ENCODE measurements at places on chromosomes 6 and 20.

- DNase-seq: no peak
These were observed 24.4 kb downstream of the FOXQ1 start for GRCh38 chr6:1336246-1336843.

DNA sequence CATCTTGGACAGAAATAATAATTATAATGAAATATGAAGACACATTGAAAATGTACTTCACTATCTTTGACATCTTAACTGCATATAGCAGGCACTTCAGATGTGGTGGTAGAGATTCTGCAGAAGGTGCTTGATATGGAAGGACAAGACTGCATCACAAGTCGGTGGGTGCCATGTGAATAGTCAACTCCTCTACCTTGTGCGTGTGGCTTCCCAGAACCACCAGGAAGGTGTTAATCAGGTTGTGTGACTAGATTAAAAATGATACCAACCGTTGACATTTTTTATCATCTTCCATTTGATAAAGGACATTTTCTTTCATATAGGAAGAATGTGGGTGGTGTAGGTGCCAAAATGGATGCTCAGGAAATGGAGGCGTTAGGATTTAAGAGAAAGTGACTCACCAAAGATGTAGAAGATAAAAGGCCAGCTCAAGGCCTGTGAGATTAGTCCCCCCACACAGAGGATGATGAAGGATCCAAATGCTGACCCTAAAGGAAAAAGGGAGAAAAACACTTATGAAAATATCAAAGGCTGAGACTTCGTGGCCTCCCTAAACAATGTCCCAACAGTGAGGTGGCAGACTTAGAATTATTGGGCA lies 12.3 kb downstream of the SLC17A2 start:
- DNase-seq: no peak

GRCh38 chr6:151502499-151502898 lies 8.7 kb downstream of the CCDC170 start:
- no peak for DNase-seq

GRCh38 chr20:19992996-19993908 lies 23.9 kb upstream of the NAA20 start:
- no peak for DNase-seq

DNA sequence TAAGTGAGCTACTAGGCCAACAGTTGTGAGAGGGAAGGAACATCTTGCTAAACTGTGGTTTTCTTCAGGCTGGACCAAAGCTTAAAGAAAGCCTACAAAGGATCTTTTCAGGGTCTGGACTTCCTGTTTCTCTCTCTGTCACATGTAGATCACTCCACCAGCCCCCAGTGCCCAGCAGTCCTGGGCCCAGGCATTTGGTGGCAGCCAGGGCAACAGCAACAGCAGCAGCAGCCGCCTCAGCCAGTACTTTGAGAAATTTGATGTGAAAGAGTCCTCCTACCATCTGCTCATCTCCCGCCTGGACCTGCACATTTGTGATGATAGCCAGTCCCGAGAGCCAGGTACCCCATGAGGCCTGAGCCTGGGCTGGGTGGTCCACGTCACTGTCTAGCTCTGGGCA lies 44.1 kb downstream of the BLTP3A start:
- no peak for DNase-seq

- DNase-seq: no peak
These were observed 101.1 kb upstream of the EMILIN3 start for GRCh38 chr20:41467690-41468089.

DNA sequence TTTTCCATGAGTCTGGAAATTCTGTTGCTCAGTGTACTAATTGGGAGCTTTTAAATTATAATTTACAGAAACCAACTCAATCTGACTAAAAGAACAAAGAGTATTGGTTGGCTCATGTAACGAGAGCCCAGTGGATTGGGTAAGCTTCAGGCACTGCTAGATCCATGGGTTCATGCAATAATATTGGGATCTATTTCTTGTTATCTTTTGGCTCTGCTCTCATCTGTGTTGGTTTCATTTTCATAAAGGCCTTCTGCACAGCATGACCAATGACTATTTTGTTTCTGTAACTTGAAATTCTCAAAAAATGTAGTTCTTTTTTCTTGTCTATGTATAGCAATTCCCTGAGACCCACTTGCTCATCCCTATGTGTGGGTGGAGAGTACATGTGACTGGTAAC lies 12.0 kb downstream of the SLC2A10 start:
- no peak for DNase-seq

- no peak for DNase-seq
These were observed 1.1 kb downstream of the ARG1 start for GRCh38 chr6:131574133-131574532.

DNA sequence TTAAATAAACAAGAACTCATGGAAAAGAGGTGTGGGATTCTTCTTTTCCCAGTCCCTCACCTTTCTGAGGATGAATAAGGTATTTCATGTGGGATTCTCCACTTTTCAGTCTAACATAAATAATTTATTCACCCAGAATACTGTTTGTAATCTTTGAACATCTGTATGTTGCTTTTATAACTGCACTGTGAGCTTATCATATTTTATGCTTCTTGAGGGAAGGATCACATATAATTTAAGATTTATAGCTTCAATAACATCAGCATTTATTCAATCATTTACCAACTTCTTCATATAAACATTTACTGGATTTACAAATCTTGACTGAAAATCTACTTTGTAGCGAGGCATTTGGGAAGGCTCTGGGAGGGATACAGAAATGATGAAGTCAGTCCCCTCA lies 154.2 kb upstream of the KCNK16 start:
- DNase-seq: no peak

DNA sequence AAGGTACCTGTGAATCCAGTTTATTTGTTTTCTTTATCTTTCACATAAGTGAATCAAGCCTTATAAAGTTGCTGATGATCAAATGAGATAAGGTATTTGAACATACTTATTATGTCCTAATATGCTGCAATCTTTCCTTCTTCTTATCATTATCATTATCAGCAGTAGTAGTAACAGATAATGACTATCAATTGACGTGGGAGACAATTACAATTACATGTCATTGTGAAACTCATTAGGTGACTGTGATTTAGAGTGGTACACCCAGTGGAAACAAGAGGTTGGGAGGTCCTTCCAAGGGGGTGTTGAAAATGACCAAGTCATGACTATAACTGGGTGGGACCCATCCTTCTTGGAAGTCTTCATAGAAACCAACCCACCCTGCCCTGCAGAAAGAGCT lies 2.8 kb downstream of the CLIC5 start:
- no peak for DNase-seq

GRCh38 chr6:114187563-114187962 lies 155.3 kb downstream of the HS3ST5 start:
- no peak for DNase-seq

DNA sequence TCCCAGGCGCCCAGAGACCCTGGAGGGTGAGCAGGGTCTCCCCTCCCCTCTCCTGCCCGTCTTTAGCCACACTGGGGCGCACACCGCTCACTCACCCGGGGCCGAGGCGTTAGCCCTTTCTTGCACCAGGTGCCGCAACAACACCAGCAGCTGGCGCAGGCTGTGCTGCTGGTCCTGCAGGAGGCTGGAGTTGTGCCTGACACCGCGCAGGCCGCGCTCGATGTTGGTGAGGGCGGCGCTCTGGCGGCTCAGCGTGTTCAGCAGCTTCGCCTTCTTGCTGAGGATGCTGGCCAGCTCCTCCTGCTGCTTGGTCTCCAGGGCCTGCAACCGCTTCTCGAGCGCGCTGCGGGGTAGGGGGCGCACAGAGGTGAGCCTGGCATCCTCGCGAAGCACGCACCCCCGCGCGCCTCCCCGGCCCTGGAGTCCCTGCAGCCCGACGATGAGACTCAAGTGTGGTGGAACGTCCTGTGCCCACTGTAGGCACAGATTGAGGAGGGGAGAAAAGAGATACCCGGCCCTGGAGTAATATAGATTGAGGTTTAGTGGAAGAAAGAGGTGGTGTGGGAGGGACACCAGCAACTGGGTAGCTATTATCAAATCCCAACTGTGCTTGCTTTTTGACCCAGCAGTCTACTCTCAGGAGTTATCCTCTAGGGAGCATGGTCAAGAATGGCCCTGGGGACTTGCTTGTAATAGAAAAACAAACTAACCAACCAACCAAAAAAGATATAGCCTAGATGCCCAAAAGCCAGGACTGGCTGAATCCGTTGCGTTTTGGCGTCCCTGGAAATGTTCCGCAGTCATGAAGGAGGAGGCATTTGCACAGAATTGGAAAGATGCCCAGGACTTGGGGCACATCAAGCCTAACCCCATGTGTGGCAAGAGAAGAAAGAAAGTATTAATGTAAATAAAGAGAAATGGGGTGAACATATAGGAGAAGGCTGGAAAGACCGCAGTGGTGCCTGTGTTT lies 30.9 kb downstream of the ANGPT4 start:
- DNase-seq: no peak

- DNase-seq: no peak
These were observed 48.7 kb upstream of the CITED2 start for GRCh38 chr6:139423037-139423703.

- peak; percentile 83 for DNase-seq
These were observed at the start of gene SNTA1 for GRCh38 chr20:33443512-33444239. Gene SNTA1 (minus strand): TSS chr20:33443763. CDS start chr20:33443620, 143 bp downstream.

DNA sequence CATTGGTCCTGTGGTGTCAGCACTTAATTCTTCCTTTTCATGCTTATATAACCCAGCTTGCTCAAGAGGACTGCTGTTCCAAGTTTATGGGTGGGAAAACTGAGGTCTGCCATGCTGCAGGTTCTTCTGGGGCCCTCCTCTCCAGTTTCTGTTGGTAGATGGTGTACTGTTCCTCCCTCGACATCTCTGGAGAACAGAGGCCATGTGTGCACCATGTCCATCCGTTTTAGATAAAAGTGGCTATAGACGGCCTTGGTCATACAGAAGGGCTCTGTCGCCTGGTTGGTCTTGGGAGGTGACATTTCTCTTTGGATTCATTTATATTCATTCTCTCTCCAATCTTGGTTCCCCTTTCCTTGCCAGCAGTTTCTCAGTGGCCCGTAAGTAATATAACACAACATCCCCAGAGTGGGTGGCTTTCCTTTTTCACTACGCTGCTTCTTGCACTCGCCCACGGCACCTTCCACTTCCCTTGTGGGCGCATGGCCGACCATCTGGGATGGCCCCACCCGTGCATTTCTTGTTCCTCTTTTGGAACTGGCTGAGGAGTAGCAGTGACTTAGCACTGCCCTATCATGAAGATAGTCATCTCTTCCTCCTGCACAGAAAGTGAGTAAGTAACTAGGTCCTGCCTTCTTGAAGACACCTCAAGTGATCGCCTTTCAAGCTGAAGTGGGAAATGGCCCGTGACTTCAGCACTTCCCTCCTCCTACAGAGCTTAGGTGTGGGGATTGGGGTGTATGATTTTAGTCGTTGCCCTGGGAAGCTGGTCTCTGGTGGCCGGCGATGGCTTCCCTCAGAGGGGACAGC lies 94.2 kb downstream of the RREB1 start:
- no peak for DNase-seq

DNA sequence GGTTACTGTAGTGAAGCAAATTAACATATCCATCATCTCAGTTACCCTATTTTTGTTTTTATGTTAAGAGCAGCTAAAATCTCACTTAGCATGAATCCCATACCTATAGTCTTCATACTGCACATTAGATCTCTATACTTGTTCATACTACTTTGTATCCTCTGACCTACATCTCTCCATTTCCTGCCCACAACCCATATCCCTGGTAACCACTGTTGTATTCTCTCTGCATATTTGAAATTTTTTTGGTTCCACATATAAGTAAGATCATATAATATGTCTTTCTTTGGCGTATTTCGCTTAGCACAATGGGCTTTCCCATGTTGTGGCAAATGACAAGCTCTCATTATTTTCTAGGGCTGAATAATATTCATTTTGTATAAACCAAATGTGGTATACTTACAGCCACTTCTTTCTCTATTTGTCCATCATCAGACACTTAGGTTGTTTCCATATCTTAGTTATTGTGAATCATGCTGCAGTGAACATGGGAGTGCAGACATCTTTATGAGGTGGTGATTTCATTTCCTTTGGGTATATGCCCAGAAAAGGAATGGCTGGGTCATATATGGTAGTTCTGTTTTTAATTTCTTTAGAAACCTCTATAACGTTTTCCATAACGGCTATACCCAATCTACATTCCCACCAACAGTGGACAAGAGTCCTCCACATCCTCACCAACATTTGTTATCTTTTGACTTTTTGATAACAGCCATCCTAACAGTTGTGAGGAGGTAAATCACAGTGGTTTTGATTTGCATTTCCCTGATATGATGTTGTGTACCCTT lies 39.8 kb downstream of the BACH2 start:
- DNase-seq: no peak

GRCh38 chr6:108782179-108783041 lies 65.8 kb upstream of the ARMC2 start:
- peak; percentile 67 for DNase-seq

- no peak for DNase-seq
These were observed 42.8 kb downstream of the ZBTB9 start for GRCh38 chr6:33497157-33497556.

GRCh38 chr6:78841111-78841510 lies 26.2 kb upstream of the IRAK1BP1 start:
- DNase-seq: no peak

DNA sequence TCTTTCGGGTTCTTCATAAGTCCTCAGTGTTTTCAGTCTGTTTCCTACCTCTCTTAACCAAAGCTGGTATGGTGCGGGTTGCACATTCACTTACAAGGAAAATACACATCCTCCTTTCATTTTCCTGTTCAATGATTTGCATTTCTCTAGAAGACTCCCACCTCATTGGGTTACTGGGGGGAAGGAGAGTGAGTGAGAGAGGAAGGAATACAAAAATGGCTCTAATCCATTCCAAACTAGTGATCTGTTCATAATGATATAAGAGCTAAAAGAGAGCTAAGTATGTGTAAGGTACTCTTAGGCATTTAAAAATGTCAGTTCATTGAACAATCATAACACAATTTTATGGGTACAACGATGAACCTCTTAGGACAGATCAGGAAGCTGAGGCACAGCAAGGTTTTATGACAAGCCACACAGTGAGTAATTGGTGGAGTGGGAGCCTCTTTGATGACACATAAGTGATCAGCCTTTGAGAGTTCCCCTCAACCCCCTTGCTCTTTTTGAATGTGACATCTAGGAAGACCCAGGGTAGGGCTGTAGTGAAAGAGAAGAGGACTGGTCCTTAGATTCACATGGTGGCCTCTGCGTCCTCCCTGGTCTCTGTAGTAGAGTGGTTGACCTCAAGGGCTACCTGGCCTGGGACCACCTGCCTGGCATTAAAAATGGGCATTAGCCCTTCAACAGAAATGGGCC lies 328.4 kb upstream of the SOX4 start:
- no peak for DNase-seq

GRCh38 chr6:98967616-98968015 lies 19.9 kb upstream of the FBXL4 start:
- DNase-seq: no peak

GRCh38 chr20:32849577-32849976 lies 9.1 kb upstream of the EFCAB8 start:
- DNase-seq: no peak

All from activated T-helper 1 cell treated with Interleukin-2 at 50 U/mL for 16 hours (primary cell).